ENCODE measurements at places on chromosomes 16 and 17.

- no peak for DNase-seq
Observed at GRCh38 chr16:77881355-77882030, 93.1 kb downstream of the VAT1L start.

- no peak for DNase-seq
Observed at GRCh38 chr17:61393550-61393903, 6.1 kb upstream of the TBX2 start.

DNA sequence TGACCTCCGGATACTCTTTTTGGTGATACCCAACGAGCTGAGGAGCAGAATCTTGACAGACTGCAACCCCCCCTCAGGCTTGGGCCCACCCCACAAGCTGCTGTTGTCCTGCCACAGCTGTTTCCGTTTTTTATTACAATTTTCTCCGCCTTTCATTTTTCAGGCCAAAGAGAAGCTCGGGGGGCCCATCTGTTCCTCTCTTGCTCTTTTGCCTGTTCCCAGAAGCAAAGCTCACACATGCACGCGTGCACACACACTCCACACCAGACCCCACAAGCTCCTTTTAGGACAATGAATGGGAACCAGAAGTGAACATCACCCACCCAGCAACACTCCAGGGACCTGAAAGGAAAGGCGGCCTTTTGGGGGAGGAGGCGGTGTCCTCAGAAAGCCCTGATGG is 16.3 kb downstream of the SOX9 start:
- DNase-seq, result no peak

DNA sequence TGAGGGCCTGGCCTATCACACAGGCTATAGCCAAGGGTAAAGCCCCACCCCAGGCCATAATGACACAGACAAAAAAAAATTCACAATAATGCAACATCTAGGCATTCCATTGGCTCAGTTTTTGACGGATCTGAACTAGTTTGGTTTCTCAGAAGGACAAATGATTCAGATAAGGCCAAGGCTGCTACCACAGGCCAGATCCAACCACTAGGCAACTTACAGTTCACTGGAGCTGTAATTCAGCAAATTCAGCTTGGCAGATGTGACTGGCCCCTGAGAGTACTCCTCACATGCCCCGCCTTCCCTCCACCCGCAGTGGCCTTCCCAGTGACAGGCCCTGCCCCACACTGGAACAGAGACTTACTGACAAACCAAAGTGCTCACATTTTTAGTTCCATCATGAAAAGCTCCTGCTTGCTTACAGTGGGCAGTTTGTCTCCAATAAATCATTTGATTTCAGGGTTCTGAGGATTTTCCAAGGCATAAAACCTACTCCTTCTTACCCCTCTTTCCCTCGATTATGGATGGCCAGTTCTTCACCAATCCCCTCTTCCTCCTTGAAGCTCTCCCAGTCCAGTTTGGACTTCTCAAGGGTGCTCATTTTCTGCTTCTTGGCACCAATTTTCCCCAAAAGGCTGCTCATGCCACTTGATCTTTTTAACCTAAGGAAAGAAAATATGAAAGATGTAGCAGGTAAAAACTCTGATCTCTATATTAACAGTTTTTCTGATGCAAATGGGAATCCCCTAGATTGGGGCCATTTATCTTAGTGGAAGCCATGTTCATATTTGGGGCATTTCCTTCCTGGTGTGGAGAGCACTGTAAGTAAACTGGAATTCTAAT is 53.3 kb upstream of the BCAR1 start:
- no peak for DNase-seq

GRCh38 chr17:43628089-43628650 is 33.6 kb downstream of the MEOX1 start:
- DNase-seq, result no peak

DNA sequence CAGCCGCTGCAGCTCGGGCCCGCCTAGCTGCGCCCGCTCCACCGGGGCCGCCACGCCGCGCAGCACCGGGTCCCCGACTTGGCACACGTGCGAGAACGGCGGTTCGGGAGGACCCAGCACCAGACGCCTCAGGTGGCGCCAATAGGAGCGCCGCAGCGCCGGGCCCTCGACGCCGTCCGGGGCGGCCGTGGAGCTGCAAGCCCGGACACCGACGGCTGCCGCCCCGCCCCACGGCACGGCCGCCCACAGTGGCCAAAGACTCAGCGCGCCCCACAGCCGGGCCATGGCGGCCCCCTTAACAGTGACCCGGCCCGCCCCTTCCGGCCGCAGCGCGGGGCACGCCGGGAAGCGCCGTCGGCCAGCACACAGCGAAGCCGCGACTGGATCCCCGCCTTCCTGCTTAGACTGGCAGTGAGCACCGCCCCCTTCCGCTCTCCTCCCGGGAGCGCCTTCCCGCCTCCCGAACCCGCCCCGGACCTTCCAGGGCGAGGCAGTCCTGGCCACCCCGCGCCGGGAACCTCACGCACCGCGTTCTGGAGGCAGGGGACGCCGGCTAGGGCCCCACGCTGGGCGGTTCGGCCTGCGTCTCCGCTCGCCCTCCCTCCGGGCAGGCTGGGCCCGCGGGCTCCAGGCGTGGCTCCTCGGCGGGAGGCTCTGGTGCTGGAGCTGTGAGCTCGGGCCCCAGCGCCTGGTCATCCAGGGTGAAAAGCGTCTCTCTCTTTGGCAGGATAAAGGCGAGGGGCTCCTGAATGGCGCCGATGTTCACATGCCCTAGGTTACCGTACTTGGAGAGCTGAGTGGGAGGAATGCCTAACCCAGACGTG is at the start of gene PDF:
Gene PDF (minus strand): TSS at position 303 of the 824 bp plus-strand sequence. CDS start 18 bp downstream, at position 285.
- peak; percentile 80 for DNase-seq

- no peak for DNase-seq
Observed at GRCh38 chr17:78986048-78986648, 6.4 kb upstream of the LGALS3BP start.

- no peak for DNase-seq
Observed at GRCh38 chr17:58873926-58874325, 118.3 kb downstream of the PPM1E start.

DNA sequence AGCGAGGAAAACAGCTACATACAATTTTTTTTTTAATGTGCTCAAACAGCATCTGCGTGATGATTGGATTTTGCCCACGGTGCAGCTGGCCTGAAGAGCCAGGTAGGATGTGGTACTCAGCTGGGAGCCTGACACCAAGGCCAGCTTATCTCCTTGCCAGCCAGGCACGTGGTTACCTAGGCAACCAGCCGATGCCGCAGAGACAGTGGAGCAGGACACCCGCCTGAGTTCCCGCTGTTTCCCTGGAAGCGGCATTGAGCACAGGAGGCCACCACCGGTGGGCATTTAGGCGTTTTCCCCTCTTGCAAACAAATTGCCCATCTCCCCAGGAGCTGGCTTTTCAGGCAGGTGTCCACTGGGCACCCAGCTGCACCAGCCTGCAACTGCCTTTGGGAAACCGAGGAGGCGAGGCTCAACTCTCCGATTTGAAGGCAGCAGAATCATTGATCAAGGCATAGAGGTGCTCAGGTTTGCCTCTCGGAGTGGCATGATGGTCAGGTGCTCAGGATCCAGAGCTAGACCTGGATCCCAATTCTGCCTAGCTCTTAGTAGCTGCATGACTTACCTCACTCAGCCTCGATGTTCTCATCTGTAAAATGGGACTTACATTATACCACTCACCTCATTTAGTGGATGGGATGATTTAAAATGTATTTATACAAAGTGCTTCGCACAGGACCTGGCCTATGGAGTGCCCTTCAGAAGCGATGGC is 137.5 kb upstream of the PLCG2 start:
- no peak for DNase-seq

DNA sequence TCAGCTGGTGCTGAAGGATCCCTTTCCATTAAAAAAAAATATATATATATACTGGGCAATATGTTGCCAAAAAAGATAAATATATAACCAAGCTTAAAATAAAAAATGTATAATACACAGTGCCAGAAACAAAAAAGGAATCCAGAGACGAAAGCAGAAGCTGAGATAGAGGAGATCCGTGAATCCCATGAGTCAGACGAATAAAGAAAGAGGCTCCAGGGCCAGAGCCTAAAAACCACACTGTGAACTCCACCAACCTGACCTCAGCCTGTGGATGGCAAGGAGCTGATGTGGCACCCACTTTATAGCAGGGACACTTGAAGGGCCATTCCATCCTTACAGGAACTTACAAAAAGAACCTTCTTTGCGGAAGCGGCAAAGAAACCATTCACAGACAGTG is 34.8 kb downstream of the PITPNM3 start:
- no peak for DNase-seq

GRCh38 chr16:56764835-56765234 is 34.9 kb downstream of the NUP93 start:
- no peak for DNase-seq

- peak; percentile 50 for DNase-seq
Observed at GRCh38 chr16:50666658-50667496, 14.2 kb downstream of the SNX20 start.

- DNase-seq, result peak; percentile 9
Observed at GRCh38 chr17:6936370-6937028, 59.4 kb upstream of the ALOX12 start.

DNA sequence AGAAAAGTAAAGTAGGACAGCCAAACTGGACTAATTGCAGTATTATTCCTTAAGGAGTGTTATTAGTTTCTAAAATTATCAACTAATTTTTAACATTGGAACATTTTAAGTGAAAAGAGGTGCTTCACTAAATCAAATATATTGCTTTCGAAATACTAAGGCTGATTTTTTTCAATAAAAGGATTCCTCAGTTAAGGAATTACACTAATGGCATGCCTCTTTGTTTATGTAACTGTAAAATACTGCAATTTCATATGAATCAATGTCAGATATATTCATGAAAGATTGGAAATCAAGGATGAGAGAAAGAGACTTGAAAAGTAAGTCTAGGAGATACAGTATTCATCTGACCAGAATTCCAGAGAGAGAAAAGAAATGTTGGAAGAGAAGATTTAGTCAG is 129.8 kb downstream of the TANC2 start:
- no peak for DNase-seq

Measured in CD4-positive, alpha-beta T cell treated with Interleukin-6 at 100 ng/mL for 8 hours (primary cell).